Activated T-helper 1 cell treated with anti-CD3 and anti-CD28 coated beads, Interleukin-2, amount 50 U/mL, for 16 hours (primary cell): ENCODE measurements at places on chromosomes 4 and X.

- DNase-seq, result no peak
These were observed 506.7 kb downstream of the PCDH18 start for GRCh38 chr4:137025484-137026059.

GRCh38 chr4:153432965-153433753 is 33.0 kb upstream of the TMEM131L start:
- DNase-seq, result no peak

DNA sequence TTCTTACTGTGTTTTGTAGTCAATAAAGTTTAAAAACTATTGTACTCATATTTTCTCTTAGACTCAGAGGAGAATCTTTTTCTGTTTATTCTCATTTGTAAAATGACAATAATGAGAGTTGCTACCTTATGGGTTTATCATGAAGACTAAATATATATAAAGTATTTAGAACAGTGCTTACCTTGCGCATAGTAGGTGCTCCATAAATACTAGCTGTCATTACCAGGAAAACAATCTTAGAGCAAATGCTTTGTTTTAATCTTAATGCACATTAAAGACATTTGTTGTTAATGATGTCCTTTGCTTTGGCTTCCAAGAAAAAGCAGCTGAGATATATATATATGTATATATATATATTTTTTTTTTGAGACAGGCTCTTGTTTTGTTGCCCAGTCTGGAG is 44.9 kb downstream of the FIP1L1 start:
- DNase-seq, result no peak

- DNase-seq, result no peak
These were observed 6.9 kb upstream of the ADRA2C start for GRCh38 chr4:3759236-3759635.

DNA sequence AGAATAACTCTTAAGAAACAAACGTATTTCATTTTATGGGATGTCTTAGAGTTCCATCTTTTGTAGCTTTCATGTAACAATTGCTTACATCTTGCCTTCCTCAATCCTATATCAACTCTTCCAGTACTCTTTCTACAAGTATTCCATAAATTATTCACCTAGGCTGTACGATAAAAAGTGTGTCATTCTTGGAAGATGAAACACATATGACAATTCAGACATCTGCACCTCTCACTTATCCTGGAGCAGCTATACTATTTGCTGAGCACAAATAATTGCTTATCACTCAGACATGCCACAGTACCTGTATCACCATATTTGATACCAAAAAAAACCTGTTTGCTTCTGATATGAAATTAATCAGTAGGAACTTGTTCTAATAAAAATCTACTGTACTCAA is 1.0 kb downstream of the POF1B start:
- no peak for DNase-seq

DNA sequence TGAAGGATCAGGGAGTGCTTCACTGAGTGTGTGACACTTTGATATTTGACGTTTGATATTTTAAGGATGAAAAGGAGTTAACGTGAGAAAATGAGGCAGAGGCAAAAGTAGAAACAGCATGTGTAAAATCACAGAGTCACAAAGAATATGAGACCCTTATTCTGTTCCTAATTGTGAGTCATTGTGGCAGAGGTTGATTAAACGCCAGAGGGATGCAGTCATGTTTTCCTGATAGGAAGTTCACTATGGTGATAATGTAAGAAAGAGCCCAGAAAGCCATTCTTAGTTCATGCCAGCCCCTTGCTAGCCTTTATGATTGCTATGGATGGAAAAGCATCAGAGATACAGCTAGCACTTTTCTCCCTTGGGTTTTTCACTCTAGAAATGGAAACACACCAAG is 33.5 kb upstream of the IGSF1 start:
- DNase-seq, result no peak

GRCh38 chr4:53553486-53554210 is 37.6 kb downstream of the LNX1 start:
- DNase-seq, result no peak

DNA sequence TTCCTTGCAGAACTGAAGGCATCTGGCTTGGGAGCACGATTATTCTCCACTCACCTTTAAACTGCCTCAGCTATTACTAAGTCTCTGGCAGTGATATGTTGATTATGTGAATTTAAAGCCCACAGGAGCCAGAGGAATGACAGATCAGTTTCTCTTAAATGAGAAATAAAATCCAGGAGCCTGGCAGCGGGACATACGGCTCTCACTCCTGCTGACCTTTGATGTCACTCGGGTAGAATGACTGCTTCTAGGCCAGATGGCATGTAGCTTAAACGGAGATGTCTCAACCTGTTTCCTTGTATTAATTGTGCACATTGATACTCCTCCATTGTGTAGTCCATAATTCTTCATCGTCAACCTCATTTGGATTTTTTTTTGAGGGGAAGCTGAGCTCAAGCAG is 4.0 kb upstream of the CBLL2 start:
- no peak for DNase-seq

DNA sequence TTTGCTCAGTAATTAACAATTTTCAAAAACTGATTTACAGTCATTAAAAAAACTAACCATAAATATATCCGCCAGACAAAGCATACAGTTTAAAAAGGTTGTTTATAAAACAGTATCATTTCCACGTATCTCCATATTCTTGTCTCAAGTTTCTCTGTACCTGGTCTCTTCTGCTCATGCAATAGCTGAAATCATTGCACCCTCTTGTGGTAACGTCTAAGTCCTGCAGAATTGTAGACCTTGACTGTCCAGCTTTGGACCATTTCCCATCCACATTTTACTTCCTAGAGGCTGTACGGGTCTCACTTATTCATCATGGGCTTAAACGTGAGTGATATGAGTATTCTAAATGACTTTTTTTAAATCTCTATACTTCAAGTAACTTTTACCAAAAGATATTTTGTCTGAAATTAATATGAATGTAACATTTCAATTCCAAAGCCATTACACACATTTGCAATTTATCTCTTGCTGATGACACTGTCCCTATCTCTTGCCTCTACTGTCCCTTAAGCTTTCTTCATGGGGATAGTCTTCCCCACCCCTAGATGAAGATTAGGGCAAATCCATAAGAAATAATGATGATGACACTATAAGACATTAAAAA is 118.5 kb downstream of the BTC start:
- DNase-seq, result no peak

- no peak for DNase-seq
These were observed 190.6 kb upstream of the LNX1 start for GRCh38 chr4:53781629-53782457.

DNA sequence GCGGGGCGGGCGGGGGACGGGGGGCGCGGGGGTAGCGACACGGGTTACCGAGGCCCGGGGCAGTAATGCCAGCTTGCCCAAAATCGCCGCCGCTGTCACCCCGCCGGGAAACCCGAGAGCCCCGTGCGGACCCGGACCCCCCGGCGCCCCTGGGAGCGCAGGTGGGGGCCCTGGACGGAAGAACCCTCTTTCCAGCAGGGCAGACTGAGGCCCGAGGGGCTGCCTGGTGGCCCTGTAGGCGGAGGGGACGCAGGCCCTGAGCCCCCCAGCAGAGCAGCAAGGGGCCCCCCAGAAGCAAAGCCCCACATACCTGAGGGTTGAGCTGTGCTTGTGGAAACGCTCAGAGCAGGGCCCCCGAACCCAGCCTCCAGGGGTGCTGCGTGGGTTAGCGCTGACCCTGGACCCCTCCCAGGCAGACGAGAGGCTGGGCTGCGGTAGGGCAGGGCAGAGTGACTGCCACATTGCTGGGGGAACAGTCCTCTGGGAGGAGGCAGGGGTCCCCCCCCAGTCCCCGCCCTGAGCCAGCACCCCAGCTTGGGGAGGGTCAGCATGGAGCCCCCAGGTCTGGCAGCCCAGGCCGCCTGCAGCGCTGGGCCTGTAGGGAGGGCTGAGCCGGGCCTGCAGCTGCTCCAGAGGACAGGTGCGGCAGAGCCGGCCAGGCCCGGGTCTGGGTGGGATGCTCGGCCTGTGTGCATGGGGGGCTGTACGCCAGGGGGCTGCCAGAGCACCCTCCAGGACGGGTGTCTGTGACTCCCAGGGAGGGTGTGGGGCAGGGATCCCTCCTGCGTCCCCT is 646 bp downstream of the DOK7 start:
- no peak for DNase-seq

DNA sequence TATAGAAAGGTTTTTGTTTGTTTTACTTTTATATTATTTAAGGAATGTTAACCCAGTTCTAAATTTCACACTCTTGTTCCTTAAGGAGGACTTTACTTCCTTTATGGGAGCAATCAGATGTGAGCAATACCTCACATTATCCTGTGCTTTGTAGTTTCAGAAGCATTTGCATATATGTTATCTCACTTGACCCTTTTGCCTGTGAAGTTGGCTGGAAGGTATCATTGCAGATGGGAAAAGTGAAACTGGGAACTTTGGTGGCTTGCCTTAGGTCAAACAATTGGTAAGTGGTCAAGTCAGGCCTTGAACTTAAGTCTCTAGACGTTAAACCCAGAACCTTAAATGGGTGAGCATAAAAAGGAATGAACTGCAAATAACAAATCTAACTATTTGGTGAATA is 90.6 kb downstream of the AREG start:
- DNase-seq, result no peak

- DNase-seq, result no peak
These were observed 6.5 kb upstream of the JADE1 start for GRCh38 chr4:128802680-128803628.

DNA sequence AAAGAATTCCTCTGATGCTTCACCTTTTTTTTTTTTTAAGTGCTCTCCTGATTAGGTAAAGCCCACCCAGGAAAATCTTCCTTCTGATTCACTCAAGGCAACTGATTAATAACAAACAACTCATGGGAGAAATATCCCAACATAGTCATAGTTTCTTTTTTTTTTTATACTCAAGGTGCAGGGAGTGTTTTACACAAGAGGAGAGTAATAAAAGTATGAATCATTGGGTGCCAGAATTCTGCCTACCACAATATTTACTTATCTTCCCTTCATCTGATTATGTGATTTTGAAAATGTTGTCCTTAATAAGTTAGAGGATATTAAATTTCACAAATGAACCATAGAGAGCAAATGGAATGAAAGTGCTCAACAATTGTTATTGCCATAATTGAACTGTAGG is 329.9 kb downstream of the TECRL start:
- DNase-seq, result no peak

GRCh38 chr4:179585761-179586160 is 2143.5 kb upstream of the AGA start:
- DNase-seq, result no peak

- DNase-seq, result no peak
These were observed 6.7 kb upstream of the GABRE start for GRCh38 chrX:151981129-151981528.

GRCh38 chr4:124253080-124253479 is 459.5 kb downstream of the ANKRD50 start:
- DNase-seq, result no peak

- no peak for DNase-seq
These were observed 316.8 kb downstream of the HS3ST1 start for GRCh38 chr4:11111876-11112275.

GRCh38 chr4:20652226-20652885 is 47.9 kb upstream of the PACRGL start:
- DNase-seq, result no peak

DNA sequence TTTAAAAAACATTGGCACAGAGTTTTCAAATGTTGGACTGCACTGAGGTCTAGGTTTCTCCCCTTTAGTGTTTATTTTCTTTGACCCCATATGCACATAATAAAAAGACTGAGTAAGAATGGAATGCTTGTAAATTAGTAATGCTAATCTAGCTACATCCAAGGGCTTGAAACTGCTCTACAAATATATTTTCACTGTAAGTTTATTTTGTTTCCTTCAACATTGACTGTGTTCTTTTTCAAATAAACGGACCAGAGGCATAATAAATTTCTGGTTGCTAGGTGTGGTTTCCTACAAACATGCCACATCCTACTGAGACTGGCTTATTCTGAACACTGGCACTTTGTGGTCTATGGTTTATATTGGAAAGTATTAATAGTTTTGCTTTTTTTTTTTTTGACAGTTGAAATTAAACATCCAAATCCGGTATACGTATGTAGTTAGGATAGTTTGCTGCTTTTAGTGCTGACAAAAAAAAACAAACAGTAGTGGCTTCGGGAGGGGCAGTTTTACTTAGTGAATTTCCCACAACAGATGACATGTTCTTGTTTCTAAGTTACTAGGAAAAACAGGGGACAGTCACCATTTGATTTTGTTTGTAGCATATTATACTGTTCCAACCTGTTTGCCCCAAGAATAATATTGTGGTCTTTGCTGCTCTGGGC is 13.2 kb downstream of the CA5B start:
- DNase-seq, result no peak

DNA sequence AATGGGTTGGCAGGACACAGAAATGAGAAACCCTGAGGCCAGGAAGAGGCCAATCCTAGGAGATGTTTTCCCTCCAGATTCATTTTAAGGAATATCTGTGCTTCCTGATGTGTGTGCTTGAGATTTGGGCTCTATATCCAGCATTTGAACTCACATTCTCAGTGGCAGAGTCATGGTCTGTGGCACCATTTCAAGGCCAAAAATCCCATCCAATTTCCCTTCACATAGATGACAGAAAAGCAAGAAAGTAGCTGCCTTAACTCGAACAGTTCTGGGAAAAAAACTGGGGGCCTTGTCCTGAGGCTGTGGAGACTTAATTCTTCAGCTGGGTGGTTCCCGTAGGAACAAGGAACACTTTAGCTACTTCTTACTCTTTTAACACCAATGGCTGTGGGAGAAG is 27.4 kb downstream of the TAF7L start:
- DNase-seq, result no peak

- no peak for DNase-seq
These were observed 395.0 kb downstream of the PCDH10 start for GRCh38 chr4:133544097-133544496.

- no peak for DNase-seq
These were observed 11.8 kb downstream of the HTN1 start for GRCh38 chr4:70062000-70062399.

DNA sequence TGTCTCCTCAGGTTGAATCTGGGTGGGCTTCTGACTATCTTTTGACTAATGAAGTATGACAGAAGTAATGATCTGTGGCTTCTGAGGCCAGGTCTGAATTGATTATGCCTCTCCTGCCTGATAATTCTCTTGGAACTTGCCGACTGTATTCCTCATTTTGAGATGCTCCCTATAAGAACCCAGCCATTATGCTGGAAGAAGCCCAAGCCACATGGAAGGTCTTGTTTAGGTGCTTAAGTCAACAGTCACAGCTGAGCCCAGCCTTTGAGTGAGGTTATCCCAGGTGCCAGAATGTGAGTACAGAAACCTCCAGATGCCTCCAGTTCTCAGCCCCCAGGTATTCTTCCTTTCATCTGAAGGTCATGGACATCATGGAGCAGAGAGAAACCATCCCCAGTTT is 456.6 kb downstream of the IL15 start:
- no peak for DNase-seq

- DNase-seq, result no peak
These were observed 287.2 kb downstream of the OPHN1 start for GRCh38 chrX:68146054-68146453.

- no peak for DNase-seq
These were observed 130.8 kb upstream of the SMIM31 start for GRCh38 chr4:164623099-164623498.

- DNase-seq, result no peak
These were observed 247.0 kb upstream of the TTC29 start for GRCh38 chr4:147192679-147193078.

- DNase-seq, result no peak
These were observed 76.5 kb downstream of the PCDH18 start for GRCh38 chr4:137455647-137456321.
